ENCODE measurements at places on chromosomes 6 and 20. TPM values are rescaled to one million over a fixed set of nuclear protein-coding genes. Genes with fewer than 3 reads are reported as not detected.

The LAMP5 gene
- total RNA-seq: not detected

- H3K27ac ChIP-seq: peak overlapping the region; percentile 96
- no peak for DNase-seq
- H3K27me3 ChIP-seq: no peaks in the 10 kb centered on the region
Observed at GRCh38 chr20:31711179-31712111, 11.2 kb downstream of the BCL2L1 start.

DNA sequence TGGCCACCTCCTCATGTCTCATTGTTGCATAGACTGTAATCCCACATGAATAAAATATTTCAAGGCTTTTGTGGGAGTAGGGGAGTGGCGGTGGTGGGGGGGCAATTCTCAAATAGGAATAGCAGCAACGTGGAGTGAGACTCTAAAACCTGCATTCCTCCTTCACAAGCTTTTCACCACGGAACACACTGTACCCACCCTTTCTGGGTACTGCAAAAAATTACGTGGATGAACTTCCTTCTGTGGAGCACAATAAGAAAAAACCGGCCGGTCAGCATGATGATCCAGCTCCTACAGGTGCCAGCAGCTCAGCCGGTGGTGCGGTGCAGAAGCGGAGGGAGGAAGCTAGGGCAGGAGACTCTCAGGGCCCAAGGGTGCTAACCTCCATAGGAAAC lies 930 bp upstream of the RRAGD start:
- no peak overlapping the region for H3K27ac ChIP-seq
- peaks cover 27% of the 10 kb centered on the region for H3K27me3 ChIP-seq
- no peak for DNase-seq
- H3K4me1 ChIP-seq: no peaks in the 10 kb centered on the region
- no peaks in the 10 kb centered on the region for H3K36me3 ChIP-seq
- H3K4me3 ChIP-seq: peak overlapping the region; percentile 71

DNA sequence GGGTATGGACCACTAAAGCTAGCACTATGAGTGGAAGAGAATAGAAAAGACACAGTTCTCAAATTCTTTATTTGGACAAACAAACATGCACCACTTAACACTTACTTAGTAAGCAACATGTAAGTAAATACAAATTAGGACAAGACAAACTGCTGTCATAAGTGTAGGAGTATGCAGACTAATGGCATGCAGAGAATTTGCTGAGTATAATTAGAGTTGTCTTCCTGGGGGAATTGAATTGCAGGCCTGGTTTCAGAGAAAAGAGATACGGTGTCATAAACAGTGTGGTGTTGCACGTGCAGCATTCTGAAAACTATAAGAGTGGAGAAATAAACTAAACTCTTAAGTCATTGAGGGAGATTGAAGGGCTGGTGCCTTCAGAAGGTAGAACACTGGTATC lies 125.2 kb upstream of the EYA4 start:
- DNase-seq: no peak
- H3K4me1 ChIP-seq: no peaks in the 10 kb centered on the region
- H3K27ac ChIP-seq: no peak overlapping the region
- peaks cover 39% of the 10 kb centered on the region for H3K27me3 ChIP-seq
- no peaks in the 10 kb centered on the region for H3K36me3 ChIP-seq
- H3K4me3 ChIP-seq: no peak overlapping the region

- no peak overlapping the region for H3K4me3 ChIP-seq
- no peaks in the 10 kb centered on the region for H3K36me3 ChIP-seq
- DNase-seq: peak; percentile 52
- peak overlapping the region; percentile 74 for H3K27ac ChIP-seq
Observed at GRCh38 chr6:34912715-34913464, 23.8 kb downstream of the ANKS1A start.

DNA sequence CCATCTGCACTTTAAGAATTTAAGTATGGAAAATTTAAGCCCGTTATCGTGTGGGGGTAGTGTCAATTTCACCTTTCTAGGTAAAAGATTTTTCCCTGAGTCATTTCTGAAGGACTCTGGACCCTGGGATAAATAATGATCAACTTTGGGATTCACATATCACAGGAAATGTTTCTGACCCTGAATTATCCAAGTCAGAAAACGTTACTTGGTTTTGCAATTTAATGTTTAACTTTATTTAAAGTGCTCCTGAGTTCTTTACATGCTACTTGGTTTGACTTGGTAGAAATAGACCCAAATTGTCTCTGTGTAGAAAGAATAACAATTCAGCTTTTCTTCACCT lies 1.5 kb upstream of the SLC17A3 start:
- no peaks in the 10 kb centered on the region for H3K27me3 ChIP-seq
- no peak overlapping the region for H3K27ac ChIP-seq

- no peak overlapping the region for H3K27ac ChIP-seq
- DNase-seq: peak; percentile 51
- H3K4me1 ChIP-seq: peaks cover 23% of the 10 kb centered on the region
- no peaks in the 10 kb centered on the region for H3K27me3 ChIP-seq
- H3K36me3 ChIP-seq: peaks cover 5% of the 10 kb centered on the region
- H3K4me3 ChIP-seq: no peak overlapping the region
Observed at GRCh38 chr6:6678185-6678671, 89.7 kb downstream of the LY86 start.

The MEP1A gene
- total RNA-seq: not detected

The KCNS1 gene
- total RNA-seq: not detected

DNA sequence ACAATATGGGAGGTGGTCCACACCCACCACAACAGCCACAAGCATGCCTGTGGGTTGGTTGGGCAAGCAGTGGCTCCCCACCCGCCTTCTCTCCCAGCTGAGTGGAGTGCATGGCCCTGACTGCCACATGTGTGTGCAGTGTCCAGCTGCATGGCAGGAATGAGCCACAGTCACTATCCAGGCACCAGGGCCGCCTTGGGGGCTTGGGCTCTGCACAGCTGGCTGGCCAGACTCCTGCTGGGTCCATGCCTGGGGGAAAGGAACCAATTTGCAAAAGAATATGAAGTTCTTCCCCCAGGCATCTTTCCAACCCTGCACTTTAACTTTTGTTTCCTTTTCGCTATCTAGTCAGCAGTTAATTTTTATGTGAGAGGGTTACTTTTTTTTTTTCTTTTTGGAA lies 11.6 kb upstream of the ASCC3 start:
- no peak for DNase-seq
- no peaks in the 10 kb centered on the region for H3K4me1 ChIP-seq
- no peak overlapping the region for H3K27ac ChIP-seq
- no peak overlapping the region for H3K4me3 ChIP-seq
- no peaks in the 10 kb centered on the region for H3K27me3 ChIP-seq
- no peaks in the 10 kb centered on the region for H3K36me3 ChIP-seq

Data from MCF 10A (cell line).